ENCODE measurements at places on chromosomes 1 and 21.

DNA sequence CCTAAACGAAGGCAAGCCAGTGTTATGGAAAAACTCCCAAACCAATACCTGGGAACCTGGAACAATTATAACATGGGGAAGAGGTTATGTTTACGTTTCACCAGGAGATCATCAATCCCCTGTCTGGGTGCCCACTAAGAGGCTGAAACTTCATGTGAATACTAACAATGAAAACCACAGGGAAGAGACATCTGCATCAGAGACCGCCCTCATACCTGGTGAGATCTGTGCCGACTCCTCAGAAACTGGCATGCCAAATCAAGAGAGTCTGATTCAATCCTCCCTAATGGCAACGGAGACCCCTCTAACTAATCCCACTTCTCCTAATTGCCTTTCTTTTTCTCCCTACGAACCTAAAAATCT is 163.2 kb downstream of the IER5 start:
- DNase-seq, result no peak

- no peak for DNase-seq
Measured at GRCh38 chr1:198259333-198260074, 102.7 kb downstream of the NEK7 start.

DNA sequence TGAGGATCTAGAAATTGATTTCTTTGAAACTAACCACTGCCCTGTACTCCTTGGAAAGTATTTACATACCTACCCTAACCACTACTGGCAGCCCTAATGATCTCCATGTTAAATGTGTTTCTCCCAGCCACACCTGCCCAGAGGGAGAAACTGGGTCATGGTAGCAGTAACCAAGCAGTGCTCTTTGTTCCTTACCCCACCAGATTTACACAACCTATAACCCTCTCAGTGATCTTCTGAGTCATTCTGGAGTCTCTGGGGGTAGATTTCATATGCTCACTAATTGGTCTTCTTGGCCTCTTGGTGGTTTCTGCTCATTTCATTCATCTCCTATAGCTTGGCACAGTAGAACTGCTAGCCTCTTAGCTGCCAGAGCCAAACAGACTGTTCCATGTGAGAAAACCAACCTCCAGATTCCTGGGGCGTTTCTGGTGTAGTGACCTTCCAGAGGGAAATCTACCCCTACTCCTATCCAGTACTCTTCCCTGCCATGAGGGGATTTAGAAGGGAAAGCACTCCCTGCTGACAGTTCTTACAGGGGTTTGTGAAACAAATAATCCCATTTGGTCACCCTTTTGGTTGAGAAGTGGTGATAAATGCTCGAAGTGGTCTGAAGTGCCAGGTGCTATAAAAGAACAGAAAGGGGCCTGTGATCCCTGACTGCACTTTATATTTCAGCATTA is 36.2 kb upstream of the LRIG2 start:
- DNase-seq, result no peak

GRCh38 chr1:3009021-3009420 is 12.2 kb upstream of the ACTRT2 start:
- no peak for DNase-seq

GRCh38 chr1:212637902-212638301 is 29.3 kb downstream of the ATF3 start:
- DNase-seq, result no peak

DNA sequence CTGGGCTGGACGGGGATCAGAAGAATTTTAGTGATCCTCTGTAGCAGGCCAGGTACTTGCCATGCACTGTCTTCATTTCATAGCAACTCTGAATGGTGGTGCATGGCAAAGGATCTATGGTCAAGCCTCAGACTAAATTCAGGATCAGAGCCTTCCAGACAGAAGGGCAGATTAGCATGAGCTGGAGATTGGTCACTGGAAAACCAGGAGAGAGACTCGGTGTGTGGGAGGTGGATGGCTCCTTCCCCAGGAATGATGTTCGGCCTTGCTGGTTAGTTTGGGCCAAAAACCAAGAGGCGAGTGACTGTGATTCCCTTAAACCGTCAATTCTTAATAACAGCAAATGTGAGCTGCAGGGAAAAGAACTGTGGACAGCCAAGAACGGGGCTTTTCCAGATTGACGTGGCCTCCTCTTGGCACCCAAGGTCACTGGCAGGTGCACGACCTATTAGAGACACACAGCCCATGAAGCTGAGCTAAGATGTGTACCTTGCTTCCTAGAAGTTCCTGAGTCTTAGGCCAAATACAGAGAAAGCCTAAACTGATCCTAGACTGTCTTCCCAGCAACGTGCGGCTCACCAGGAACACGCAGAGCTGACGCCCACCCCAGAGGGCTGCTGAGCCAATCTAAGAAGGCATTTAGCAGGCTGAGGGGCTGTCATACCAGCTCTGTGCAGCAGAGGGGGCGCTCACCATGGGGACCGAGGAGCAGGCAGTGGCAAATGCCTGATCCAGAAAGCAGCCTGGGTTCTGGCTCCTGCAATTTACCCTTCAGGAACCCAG is 18.5 kb downstream of the ALDH4A1 start:
- peak; percentile 48 for DNase-seq

DNA sequence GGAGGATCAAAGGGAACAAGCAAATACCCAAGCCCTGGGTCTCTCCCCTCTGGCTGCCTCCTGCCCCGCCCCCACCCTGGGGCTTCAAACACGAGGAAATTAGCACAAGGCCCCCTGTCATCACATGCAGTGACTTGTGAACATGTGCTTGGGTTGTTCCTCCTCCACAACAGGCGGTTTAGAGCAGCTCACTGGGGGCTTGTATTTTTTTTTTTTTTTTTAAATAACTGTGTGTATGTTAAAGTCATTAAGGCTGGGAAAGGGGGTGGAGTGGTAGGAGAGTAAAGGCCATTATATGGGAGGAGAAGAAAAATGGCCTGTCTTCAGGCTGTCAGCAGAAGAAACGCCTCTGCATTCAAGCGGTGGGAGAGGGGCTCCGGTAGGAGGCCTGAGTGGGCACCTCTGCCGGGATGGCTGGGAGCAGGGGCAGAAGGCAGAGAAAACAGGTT is 64.2 kb downstream of the PLXNA2 start:
- DNase-seq, result no peak

GRCh38 chr1:201346337-201346939 is 31.0 kb downstream of the TNNT2 start:
- DNase-seq, result no peak

DNA sequence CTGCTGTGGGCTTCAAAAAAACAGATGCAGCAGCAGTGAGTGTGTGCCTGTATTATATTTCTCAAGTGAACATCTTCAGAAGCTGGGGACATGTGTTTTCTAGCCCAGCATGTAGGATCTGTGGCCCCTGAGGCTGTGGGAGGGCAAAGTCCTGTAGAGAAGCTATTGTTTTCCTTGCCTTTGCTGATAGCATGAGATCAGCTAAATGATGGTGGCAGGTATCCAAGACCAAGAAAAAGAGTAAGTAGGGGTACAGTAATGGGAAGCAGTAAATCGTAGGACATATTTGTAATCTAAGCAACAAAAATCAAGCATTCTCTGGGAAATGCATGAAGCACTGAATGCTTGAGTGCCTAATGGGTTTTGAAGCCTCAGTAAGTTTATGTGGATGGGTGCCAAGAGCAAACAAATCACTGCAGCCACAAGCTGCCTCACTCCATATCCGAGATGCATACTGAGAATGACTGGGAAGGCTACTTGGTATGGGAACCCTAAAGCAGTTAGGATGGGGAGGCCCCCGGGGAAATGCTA is 98.3 kb downstream of the CD58 start:
- no peak for DNase-seq

DNA sequence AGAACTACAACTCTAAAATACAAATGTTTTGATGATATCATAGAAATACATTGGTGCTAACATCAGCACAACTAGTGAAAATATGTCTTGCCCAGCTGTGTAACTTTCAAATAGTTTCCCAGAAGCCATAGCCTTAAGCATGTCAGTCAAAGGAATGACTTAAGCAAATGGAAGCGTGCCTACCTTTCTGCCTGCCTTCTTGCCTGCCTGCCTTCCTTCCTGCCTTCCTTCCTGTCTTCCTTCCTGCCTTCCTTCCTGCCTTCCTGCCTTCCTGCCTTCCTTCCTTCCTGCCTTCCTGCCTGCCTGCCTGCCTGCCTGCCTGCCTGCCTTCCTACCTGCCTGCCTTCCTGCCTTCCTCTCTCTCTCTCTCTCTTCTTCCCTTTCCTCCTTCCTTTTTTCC is 104.0 kb downstream of the PBX1 start:
- no peak for DNase-seq

- DNase-seq, result no peak
Measured at GRCh38 chr1:24253571-24253970, 65.6 kb upstream of the GRHL3 start.

GRCh38 chr1:177340601-177341067 is 169.9 kb downstream of the BRINP2 start:
- DNase-seq, result no peak

DNA sequence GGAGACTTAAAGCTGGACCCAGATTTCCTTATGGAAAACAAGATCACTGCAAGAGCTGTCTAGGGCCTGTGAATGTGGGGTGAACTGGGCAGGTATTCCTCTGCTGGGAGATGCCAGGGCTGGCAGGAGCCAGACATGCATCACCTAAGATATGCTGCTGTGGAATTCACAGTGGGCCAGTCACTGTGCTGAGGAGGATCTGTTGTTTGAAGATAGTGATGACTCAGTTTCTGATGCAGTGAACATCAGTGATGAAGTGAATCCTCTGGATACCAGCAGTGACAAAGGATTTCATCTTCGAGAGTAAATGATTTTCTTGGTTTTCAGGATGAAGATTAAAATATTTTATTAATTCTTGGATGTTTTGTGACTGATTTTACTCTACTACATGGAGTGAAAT is 29.9 kb upstream of the CAMSAP2 start:
- DNase-seq, result no peak

DNA sequence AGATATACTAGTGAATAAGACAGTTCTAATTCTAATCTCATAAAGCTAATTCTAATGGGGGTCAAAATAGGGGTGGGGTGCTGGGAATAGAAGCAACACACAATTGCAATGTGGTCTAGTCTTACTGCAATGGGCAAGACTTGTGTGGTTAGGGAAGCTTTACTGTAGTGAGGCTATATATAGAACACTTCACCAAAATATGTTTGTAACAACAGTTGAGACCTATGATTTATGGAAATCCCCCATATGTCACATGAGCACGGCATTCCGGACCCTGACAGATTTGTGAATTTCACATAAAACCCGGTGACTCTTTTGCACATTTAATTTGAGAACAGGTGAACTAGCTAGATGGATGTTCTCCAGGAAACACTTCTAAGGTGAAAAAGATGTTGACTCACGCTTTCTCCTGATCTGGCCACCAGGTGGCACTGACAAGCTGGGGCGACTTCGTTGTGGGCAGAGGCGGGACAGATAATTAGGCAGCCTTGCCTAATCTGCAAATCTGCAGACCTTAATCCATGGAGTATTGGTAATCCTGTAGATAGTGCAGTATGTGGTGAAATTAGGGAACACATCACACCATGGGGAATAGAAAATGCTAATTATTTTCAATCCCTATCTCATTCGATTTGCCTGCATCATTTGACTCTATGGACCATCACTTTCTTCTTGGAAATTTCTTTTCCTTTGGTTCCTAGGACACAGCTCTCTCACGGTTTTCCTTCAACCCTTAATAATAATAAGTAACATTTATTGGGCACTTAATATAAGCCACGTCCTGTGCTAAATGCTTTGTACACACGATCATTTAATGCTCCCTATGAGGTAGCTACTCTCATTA is 37.7 kb downstream of the KIAA0040 start:
- DNase-seq, result no peak

DNA sequence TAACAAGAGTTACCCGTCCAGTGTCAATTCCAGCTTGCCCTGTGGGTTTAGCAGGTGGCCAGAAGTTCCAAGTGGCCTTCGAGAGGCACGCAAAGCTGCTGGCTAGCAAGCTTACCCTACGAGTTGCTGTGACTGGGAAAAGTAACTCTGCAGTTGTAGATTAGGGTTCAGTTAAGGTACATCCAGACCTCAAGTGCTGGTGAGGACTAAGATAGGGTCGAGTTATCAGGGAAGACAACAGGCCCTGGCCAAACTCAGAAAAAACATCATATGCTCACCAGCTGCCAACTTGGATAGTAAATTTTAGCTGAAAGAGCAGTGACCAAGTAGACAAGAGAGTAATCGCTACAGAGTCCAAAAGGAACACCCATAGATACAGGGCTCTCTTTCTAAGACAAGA is 27.7 kb upstream of the LRRC7 start:
- DNase-seq, result no peak

- no peak for DNase-seq
Measured at GRCh38 chr1:100130552-100131077, 2.1 kb downstream of the SASS6 start.

- no peak for DNase-seq
Measured at GRCh38 chr1:204878621-204879234, 8.1 kb downstream of the NFASC start.

- DNase-seq, result no peak
Measured at GRCh38 chr1:174995916-174996315, 3.8 kb upstream of the CACYBP start.

GRCh38 chr1:150476754-150477153 is 10.5 kb upstream of the TARS2 start:
- no peak for DNase-seq

DNA sequence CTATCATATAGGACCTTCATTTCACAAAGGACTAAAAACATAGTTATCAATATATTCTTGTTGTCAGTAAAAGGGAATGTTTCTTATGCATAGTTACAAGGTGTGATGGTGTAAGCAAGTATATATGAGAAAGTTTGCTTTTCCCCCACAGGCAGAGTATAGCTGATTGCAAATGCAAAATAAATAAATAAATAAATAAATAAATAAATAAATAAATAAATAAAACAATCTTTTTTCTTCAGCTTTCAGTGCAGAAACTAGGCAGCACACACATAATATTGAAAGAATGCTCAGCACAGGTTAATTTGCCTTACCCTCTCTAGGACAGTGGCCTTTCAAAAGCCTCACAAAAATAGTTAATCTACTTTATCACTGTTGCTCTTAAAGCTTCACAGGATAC is 138.8 kb downstream of the BRINP3 start:
- DNase-seq, result no peak

- no peak for DNase-seq
Measured at GRCh38 chr1:115426231-115426771, 88.3 kb upstream of the NGF start.

DNA sequence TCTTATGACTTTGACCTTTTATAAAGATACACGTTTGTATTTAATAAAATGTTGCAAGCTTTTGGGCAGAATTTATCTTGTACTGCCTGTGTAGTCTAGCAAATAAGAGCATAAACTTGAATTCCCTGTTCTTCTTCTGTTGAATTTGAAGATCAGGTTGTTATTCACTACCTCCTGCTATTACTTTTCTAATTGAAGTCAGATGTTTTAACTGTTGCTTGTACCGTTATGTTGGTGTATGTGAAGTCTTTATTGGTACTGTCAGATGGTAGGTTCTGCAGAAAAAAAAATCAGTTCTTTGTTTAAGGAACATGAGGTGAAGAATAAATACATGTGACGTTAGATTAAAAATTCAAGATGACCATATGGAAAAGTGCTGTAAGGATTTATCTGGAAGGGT is 69.1 kb downstream of the DYRK1A start:
- no peak for DNase-seq

DNA sequence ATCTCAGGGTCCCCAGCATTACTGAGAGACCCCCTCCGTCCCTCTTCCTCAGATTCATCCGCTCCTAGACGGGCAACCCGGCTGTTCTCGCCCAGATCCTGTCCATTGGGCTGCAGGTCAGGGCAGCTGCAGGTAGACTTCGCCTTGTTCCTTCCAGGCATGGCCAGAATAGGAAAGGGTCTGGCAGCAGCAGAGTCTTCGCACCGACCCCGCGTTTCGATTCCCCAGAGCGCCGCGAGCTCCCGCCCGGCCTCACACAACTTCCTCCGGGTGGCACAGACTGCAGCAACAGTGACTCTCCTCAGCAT is 265 bp downstream of the NRDC start:
- no peak for DNase-seq

GRCh38 chr1:172601046-172601630 is 57.8 kb upstream of the FASLG start:
- no peak for DNase-seq
